Activated naive CD8-positive, alpha-beta T cell treated with anti-CD3 and anti-CD28 coated beads, Interleukin-2, amount 10 ng/mL, durations not matched to agents 7 days and 5 days (primary cell): ENCODE measurements at places on chromosomes 3 and 15. TPM values are rescaled to one million over a fixed set of nuclear protein-coding genes. Genes with fewer than 3 reads are reported as not detected.

DNA sequence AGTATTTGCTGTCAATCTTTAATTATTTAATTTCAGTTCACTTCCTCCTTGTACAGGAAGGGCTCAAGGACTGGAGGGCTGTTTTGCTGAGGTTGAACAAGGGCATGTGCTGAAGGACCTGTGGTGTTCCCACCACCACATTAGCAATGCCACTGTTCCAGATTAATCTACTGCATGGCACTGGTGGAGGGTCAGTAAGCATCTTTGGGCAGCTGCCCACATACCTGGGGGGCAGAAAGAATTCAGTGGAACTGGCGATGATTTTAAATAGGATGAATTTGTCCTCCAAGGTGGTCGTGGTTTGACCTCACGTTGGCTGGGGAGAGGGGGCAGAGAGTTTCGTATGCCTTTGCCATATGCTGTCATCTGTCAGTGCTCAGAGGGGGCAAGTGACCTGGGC is 244.8 kb downstream of the TLE3 start:
- no peak overlapping the region for H3K4me3 ChIP-seq
- peaks cover 14% of the 10 kb centered on the region for H3K4me1 ChIP-seq
- peaks cover 7% of the 10 kb centered on the region for H3K27me3 ChIP-seq
- no peaks in the 10 kb centered on the region for H3K36me3 ChIP-seq
- DNase-seq: no peak

DNA sequence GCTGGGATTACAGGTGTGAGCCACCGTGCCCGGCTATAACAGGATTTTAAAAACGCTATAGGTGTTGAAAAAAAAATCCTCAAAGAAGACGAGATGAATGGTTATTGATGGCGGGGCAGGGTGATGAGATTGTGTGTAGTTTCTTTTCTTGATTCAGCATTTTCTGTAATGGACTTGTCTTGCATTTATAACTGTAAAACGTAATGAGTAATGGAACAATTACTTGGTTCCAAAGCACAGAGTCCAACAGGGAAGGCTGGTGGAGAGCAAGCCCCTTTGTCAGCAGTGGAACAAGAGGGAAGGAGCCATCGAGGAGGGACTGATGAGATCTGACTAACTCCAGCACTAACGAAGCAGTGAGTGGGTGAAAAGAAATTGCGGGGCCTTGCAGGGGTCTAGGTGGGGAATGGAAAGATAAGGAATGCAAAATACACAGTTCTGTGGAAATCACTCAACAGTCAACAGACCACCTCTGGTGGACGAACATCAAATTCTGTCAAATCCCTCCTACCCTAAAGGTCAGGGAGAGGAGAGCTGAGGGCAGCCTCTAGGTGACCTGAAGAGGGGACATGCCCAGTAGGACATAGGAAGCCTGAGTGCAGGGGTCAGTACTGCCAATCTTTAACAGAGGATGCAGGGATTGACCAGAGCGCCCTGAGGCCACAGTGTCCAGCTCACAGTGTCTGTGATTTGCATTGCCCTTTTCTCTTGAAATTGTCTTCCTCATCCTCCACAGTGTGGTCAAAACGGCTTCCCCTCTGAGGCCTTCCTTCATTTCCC is 23.1 kb upstream of the CDCP1 start:
- DNase-seq: no peak
- peaks cover 2% of the 10 kb centered on the region for H3K36me3 ChIP-seq
- no peak overlapping the region for H3K27ac ChIP-seq
- H3K27me3 ChIP-seq: peaks cover 4% of the 10 kb centered on the region
- H3K4me1 ChIP-seq: peaks cover 26% of the 10 kb centered on the region

DNA sequence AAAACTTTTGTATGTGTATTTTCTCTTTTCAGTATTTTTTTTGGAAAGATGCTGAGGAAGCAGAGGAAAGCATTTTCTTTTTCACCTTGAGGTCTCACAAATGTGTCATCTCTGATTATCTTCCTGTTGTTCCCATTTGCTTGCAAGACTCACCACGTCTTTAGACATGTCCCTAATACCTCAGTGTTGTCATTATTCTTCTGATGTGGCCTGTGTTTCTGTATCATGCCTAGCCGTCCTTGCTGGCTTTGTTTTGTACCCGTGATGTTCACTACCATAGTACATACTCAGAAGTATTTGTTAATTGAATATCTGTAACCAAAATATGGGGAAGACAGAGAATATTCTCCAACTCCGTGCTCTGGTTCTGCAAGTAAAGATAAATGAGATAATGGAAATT is 5.0 kb upstream of the P2RY14 start:
- no peaks in the 10 kb centered on the region for H3K36me3 ChIP-seq
- no peaks in the 10 kb centered on the region for H3K27me3 ChIP-seq
- no peak for DNase-seq
- peaks cover 41% of the 10 kb centered on the region for H3K4me1 ChIP-seq

- DNase-seq: no peak
- no peaks in the 10 kb centered on the region for H3K36me3 ChIP-seq
- no peaks in the 10 kb centered on the region for H3K4me1 ChIP-seq
- H3K27ac ChIP-seq: no peak overlapping the region
- peaks cover 15% of the 10 kb centered on the region for H3K27me3 ChIP-seq
- H3K4me3 ChIP-seq: no peak overlapping the region
Measured at GRCh38 chr15:86229936-86230335, 150.3 kb downstream of the AGBL1 start.

- H3K36me3 ChIP-seq: no peaks in the 10 kb centered on the region
- H3K4me3 ChIP-seq: no peak overlapping the region
- no peaks in the 10 kb centered on the region for H3K4me1 ChIP-seq
- peaks cover 2% of the 10 kb centered on the region for H3K27me3 ChIP-seq
- no peak overlapping the region for H3K27ac ChIP-seq
Measured at GRCh38 chr3:107323723-107324122, 53.5 kb upstream of the CCDC54 start.

GRCh38 chr3:42668413-42668760 is 14.9 kb downstream of the ZBTB47 start:
- no peaks in the 10 kb centered on the region for H3K36me3 ChIP-seq
- H3K27ac ChIP-seq: no peak overlapping the region
- H3K4me1 ChIP-seq: no peaks in the 10 kb centered on the region

- H3K4me3 ChIP-seq: no peak overlapping the region
- no peak for DNase-seq
- H3K27me3 ChIP-seq: no peaks in the 10 kb centered on the region
- no peaks in the 10 kb centered on the region for H3K36me3 ChIP-seq
- no peak overlapping the region for H3K27ac ChIP-seq
- no peaks in the 10 kb centered on the region for H3K4me1 ChIP-seq
Measured at GRCh38 chr3:61638741-61639140, 77.4 kb downstream of the PTPRG start.

DNA sequence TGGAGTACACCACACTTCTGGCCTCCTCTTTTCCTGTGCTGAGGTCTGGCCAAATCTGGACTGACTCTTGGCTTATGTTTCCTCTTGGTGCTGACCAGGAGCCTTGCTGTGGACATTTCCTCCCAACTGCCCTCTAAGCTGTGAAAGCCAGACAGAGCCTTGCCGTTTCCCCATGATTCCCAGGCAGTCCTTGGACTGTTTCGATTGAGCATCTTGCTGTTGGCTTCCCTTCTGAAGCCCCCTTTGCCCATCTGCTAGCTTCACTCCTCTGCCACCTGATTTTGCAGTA is 110.5 kb downstream of the EPHB1 start:
- H3K4me1 ChIP-seq: peaks cover 6% of the 10 kb centered on the region
- no peak for DNase-seq
- H3K36me3 ChIP-seq: no peaks in the 10 kb centered on the region
- H3K27me3 ChIP-seq: peaks cover 37% of the 10 kb centered on the region

GRCh38 chr3:124094496-124094895 is 102.6 kb upstream of the ROPN1 start:
- no peak overlapping the region for H3K4me3 ChIP-seq
- no peaks in the 10 kb centered on the region for H3K4me1 ChIP-seq
- no peaks in the 10 kb centered on the region for H3K36me3 ChIP-seq
- peaks cover 5% of the 10 kb centered on the region for H3K27me3 ChIP-seq
- H3K27ac ChIP-seq: no peak overlapping the region

GRCh38 chr15:101099183-101099582 is 152.7 kb downstream of the CHSY1 start:
- peaks cover 5% of the 10 kb centered on the region for H3K36me3 ChIP-seq
- peaks cover 7% of the 10 kb centered on the region for H3K4me1 ChIP-seq
- H3K27me3 ChIP-seq: peaks cover 13% of the 10 kb centered on the region
- H3K4me3 ChIP-seq: no peak overlapping the region
- no peak for DNase-seq
- no peak overlapping the region for H3K27ac ChIP-seq

Gene RNF111
- 46.9 TPM for total RNA-seq

Gene NCBP2
- total RNA-seq: 55.8 TPM

Gene RGMA
- not detected for total RNA-seq

Gene PLA2G4E
- total RNA-seq: not detected

Gene RTP1
- not detected for total RNA-seq

Gene INAFM2
- 9.4 TPM for total RNA-seq

Gene AADACL2
- not detected for total RNA-seq
